Stimulated activated CD8-positive, alpha-beta memory T cell treated with anti-CD3 and anti-CD28 coated beads, Interleukin-4, amount 100 ng/mL, for 4 hours (primary cell): ENCODE measurements at places on chromosomes 3 and 15.

DNA sequence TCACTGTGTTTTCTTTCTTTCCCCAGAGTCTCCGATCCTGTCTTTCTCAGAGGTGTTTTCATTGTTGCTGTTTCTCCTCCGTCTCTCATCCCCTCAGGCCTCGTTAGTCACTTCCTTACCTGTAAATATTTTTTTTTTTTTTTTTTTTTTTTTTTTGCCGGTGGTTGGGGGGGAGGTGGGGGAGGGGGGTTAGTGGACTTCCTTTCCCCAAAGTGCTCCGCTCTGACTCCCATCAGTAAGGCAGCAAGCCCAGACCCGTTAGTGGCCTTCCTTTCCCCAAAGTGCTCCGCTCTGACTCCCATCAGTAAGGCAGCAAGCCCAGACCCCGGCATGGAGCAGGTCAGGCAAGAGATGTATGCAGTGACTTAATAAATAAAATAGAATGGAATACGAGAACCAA, 97.1 kb upstream of the TNFAIP8L3 start:
- no peak for DNase-seq

DNA sequence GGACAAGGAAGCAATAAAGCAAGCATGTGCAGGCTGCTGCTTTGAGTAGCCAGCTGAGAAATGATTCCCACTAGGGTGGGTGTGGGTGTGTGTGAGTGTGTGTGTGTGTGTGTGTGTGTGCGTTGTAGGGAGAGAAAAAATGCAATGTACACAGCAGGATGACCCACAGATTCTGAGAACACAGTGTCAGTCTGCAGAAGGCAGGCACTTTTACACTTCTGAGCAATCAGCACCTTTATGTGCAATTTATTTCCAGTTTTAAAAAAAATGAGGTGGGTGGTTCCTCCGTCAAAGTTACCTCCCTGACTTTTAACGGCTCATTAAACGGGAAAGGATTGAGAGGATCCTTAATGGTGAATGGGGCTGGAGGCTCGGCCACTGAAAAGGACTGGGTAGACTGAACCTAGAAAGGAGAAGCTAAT, 38.5 kb upstream of the LIPC start:
- no peak for DNase-seq

DNA sequence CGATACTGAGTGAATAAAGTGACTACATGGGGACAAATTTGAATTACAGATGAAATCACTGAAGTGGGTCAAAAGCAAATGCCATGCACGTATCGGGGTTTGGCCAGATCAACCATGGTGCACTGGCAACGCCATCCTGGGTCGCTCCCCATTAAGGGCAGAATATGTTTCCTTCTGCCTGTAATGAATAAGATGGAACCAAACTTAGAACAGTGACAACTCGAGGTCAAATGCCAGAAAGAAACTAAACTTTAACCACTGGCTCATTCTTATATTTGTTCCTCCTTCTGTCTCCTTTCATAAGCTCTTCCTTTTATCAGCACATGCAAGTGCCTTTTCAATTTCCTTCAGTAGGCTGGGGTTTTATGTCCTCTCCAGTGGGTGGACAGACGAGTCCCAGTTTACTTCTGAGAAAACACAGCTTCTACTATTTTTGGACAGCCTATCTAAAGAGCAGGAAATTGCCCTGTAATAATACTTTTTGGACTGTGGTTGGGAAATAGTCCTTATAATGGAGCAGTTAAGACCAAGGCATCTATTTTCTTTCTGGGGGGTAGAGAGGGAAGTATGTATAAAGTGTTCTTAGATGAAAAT, 61.4 kb downstream of the WHAMM start:
- DNase-seq: no peak

DNA sequence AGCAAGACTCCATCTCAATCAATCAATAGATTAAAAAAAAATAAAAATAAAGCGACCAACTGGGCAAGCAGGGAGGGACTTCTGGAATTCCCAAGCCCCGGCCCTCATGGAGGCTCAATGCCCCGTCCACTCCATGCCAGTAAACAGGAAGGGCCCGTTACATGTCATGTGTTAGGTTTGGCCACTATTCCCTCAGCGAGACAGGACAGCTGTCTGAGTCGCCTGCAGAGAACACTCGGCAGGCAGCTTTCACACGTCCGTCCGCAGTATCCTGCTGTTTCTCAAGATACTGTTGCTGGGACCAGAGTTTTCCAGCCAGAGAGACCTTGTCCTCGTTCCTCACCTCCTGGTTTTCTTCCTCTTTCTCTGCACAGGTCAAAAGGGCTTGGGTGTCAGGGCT, 18.0 kb downstream of the TMEM44 start:
- no peak for DNase-seq

DNA sequence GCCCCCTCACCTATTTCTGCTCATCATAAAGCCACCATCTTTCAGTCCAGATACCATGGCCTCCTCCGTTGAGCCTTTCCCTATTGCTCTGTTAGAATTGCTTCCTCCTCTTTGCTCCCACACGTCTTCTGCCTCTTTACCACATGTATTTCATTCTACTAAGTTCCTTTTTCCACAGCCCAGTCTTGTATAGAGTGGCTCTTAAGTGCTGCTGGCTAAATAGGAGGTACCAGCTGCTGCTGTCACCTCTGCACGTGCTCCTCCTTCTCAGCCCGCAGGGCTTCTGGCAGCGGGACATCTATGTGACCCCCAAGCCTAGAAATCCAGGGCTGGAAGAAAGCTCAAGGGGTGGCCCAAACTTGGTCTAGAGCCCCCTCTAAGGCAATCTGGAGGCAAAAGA, 38.8 kb upstream of the PLXND1 start:
- DNase-seq: no peak

DNA sequence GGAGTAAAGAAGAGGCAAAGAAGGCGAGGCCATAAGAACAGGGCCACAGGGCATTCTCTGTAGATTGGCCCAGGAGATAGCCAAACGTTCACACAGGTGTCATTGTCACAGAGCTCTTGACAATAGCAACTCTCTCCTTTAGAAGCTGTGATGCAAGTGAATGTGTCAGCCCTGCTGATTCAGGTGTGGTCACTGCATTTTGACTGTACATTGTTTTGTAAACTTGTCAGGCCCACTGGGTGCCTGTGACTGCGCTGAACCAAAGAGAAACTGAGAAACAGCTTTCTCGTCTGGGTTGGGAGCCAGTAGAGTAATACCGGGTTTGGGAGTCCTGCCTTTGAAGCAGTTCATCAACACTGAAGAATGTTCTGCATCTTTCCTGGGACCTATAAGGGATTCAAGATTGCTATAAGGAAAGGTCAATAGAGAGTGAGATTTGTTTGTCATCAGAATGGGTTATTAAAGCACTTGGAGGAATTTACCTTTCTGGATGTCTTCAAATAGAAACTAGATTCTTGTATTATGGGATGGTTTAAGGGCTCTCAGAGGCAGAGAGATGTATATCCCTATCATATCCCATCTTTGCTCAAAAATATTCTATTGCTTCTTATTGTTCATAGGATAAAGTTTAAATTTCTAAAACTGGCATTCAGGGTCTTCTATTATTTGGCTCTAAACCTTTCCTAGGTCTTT, 45.4 kb downstream of the TMEM45A start:
- no peak for DNase-seq

- DNase-seq: no peak
Observed at GRCh38 chr3:192848371-192849233, 69.1 kb downstream of the MB21D2 start.

DNA sequence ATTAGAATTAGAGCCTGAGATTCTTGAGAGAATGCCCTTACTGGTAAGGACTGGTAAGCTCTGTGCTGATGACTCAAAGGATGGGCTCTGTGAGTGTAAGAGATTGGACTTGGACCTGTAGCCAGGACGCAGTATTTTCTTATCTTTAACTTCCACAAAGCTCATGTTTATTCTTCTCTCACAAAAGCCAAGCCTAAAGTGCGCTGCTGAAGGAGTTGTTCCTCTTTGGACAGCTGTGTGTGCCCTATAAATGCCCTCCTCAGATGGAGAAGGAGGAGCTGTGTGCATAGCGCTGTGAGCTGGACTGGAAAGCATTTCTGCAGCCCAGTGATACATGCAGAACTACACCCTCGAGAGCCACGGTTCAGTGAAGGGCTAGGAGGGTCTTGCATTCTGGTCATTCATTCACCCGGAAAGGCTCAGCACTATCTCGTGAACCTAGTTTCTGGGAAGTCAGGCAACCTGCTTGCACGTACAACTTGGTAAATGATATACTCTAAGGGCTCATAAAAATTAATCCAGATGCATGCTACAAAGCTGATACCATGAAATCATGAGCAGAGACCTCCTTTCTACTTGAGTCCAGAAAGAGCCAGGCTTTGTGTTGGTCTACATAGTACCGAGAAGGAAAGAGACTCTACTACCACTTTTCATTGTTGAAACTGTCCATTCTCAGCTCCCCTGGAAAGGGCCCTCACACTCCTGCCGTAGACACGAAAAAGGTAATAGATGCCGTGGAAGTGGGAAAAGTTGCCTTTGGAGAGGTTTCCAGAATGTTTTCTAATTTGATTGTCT, 103.0 kb upstream of the TBL1XR1 start:
- DNase-seq: no peak

GRCh38 chr15:85913461-85913860, 118.7 kb upstream of the KLHL25 start:
- no peak for DNase-seq
